ENCODE measurements at places on chromosomes 16 and 17.
A peak's percentile ranks its signal among the peaks of the same experiment; 100 is the strongest.

DNA sequence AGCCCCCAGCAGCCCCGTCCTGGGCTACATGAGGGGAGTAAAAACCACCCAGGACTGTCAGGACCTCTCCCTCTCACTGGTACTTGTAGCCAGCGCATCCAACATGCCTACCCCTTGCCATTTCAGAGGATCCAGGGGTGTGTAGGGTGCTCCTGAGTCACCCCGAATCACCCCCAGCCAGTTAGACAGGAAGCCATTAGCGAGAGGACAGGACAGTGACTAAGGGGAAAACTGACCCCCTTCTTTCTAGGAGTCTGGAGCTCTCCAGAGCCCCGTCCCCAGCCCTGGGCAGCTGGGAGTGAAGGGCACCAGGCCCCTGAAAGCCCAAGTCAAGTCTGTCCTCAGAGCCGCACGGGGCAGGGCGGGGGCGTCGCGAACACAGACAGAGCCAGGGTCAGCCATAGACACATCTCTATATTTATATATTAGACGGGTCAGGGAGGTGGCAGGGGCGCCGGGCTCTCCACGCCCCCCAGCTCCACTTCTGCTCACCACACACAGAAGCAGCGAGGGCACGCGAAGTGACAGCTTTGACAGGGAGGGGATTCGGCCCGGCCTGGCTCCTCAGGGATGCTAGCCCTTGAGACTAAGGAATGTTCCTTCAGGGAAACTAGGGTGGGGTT is 485 bp upstream of the GDPD3 start:
- DNase-seq: no peak

DNA sequence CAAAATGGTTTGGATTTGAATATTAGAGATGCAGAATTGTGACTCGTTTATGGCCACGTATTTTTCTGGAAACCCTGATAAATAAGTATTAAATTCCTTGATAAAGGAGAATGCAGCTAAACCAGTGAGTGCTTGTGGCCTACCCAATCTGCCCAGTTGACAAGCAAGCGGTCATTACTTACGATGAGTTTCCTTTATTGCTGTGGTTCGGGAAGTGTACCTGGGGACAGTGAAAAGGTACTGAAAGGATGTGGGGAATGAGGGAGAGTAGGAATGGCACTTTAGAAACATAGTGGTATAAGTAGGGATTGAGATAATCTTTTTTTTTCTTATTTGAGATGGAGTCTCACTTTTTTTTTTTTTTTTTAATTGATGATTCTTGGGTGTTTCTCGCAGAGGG is 33.8 kb downstream of the RBBP6 start:
- DNase-seq: no peak

DNA sequence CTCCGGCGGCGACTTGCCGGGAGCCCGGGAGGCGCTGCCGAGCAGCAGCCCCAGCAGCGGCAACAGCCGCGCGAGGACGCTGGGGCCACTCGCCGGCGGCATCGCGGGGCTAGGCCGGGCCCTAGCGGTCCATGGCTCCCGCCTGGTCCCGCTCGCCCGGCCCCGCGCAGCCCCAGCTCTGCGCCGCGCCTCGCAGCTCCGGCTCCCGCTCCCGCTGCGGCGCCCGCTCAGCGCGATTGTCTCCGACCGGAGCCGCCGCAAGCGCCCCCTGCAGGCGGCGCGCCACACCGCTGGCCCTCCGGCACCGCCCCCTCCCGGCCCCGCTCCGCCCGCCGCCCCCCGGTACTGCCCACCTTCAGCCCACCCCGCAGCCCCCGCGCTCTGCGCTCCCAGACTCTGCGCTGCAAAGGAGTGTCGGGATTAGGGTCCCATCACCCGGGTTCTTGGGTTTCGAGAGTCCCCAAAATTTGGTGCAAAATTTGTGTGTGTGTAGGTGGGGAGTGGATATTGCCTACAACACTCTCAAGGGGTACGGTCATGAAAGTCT is at the start of gene FAM171A2:
Gene FAM171A2 (minus strand): TSS at position 241 of the 547 bp plus-strand sequence. CDS start 139 bp downstream, at position 102.
- peak; percentile 71 for DNase-seq

DNA sequence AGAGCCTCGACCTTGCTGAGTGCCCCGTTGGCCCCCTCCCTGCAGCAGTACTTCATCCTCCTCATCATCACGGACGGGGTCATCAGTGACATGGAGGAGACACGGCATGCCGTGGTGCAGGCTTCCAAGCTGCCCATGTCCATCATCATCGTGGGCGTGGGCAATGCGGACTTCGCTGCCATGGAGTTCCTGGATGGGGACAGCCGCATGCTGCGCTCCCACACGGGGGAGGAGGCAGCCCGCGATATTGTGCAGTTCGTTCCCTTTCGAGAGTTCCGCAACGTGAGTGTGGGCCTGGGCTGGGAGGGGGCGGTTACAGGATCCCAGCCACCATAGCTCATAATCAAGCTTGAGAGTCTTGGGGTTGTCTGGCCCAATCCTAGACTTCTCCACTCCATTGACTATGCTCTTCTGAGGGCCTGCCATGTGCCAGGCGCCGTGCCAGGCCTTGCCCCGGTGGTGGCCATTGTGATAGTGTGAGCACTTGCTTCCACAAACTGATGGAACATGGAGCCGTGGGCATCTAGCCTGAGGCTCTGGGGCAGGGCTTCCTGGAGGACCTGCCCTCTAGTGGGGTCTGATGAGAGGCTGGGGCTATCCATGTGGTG is 39.7 kb downstream of the PSME3IP1 start:
- DNase-seq: no peak

DNA sequence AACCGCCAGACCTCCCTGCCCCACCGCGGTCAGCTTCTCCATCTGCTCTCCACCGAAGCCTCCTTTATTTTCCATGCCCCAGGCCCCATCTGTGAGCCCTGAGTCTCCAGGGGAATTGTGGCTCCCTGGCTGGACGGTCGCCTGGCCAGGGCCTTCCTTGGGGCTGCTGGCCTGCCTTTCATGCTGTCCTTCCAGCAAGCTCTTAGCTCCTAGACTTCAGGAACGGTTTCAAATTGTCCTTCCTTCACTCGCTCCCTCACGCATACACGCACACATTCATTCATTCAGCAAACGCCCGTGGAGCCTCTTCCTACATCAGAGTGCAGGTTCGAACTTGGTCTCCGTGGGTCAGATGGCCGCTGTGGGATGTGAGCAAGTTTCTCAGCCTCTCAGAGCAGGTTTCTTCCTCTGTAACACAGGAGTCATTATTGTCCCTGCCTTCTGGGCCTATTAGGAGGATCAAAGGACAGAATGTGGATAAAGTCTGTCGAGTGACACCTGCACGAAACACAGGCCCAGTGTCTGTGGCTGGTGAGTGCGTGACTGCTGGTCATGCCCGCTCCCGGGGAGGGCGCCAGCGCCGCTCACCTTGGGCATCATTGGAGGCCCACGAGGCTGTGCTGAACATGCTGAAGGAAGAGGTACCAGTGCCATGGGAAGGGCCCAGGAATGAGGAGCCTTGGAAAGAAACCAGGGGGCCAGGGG is 18.7 kb upstream of the GSE1 start:
- DNase-seq: no peak

DNA sequence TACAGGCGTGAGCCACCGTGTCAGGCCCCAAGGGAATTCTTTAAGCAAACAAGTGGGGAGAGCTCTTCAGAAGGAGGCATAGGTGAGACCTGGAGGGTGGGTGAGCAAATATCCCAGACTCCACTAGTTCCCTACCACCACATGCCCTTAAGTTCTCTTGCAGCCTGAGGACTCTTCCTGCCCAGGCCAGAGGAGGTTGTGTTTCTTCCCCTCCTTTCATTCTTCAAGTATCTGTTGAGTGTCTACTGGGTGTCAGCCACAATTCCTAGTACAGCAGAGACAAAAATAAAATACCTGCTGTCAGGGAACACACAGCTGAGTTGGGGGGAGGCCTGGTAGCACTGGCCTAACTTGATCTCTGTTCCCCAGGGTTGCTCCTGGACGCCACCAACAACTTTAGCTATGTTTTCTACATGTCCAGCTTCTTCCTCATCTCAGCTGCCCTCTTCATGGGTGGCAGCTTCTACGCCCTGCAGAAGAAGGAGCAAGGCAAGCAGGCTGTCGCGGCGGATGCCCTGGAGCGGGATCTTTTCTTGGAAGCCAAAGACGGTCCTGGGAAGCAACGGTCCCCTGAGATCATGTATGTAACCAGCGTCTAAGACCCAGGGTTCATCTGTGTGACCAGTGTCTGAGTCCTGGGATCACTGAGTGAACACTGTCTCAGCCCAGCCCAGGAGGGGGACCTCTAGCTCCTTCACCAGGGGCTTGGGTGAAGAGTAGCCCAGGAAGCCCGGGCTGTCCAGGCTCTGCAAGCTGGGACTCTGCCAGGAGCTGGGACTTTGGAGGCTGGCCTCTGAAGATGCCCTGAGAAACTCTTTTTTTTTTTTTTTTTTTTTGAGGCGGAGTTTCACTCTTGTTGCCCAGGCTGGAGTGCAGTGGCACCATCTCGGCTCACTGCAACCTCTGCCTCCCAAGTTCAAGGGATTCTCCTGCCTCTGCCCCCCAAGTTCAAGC is 5.9 kb upstream of the ARMC7 start:
- no peak for DNase-seq

GRCh38 chr17:65519462-65519861 is 42.0 kb downstream of the AXIN2 start:
- DNase-seq: no peak

DNA sequence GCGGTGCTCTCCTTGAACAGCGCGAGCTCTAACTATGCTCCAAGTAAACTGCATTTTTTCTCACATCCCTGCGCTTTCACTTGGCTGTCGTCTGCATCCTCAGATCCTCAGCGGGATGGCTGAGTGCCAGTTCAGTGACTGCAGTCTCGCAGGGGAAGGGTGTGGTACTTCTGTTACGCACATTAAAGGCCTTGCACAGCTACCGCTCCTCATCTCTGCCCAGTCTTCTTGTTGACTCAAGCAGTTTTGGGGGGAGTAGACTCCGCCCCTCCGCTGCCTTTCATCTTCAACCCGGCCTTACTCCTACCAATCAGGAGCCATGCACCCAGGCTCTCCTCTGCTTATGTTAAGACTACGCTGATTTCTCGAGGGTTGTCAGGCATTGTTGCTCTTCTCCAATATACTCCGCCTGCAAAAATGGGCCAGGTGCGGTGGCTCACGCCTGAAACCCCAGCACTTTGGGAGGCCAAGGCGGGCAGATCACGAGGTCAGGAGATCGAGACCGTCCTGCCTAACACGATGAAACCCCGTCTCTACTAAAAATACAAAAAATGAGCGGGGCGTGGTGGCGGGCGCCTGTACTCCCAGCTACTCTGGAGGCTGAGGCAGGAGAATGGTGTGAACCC is 10.0 kb downstream of the ATP5PD start:
- peak; percentile 59 for DNase-seq

GRCh38 chr16:67428146-67428731 is 2.7 kb upstream of the HSD11B2 start:
- peak; percentile 38 for DNase-seq

DNA sequence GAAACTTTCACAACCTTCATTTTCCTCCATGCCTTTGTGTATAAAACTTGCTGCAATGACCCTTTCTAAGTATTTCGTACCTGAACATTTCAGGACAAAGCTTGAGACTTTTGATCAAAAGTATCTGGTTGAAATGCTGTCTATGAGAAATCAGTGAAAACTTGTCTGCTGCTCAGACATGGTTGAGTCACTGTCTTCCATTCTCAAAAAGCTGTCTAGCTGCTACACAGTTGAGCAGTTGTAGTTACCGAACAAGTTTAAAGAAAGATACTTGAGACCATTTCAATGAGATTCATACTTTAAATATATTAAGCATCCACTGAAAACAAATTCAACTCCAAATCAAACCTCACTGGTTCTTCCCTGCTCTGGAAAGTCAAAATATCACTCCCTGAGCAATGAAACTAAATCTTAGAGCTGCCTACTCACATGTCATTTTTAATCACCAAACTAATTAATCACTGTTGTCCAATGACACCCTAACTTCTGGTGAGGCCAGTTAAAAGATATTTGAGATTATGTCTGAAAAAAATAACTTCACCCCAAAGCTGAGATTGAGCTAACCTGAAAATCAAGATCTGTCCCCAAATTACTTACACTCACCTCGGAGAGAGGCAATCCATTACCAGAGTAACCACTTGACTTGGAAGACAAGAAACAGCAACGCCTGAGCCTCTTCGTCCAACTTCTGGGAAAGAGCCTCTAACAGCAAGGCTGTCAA is 488 bp downstream of the TMEM100 start:
- no peak for DNase-seq

DNA sequence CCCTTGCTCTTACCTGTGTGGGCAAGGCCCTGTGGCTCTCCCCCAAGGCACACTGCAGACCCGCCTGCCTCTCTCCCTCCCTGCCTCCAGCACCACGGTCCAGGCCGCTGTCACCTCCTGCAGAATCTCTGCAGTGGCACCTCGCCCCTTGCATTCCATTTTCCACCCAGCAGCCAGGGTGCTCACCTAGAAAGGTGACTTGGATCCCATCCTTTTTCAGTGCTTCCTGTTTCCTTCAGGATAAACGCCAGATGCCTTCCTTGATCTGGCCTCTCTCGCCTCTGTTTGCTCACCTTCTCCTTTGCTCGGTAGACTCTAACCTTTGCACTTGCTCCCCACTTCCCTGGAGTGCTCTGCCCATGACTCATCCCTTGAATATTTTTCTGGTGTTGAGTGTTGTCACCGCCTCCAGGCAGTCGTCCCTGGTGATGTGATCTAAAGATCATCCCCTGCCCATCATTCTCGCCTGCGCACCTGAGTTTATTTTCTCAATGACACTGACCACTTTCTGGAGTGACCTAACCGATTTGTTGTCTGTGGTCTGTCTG is 79.2 kb upstream of the LGALS9 start:
- no peak for DNase-seq

DNA sequence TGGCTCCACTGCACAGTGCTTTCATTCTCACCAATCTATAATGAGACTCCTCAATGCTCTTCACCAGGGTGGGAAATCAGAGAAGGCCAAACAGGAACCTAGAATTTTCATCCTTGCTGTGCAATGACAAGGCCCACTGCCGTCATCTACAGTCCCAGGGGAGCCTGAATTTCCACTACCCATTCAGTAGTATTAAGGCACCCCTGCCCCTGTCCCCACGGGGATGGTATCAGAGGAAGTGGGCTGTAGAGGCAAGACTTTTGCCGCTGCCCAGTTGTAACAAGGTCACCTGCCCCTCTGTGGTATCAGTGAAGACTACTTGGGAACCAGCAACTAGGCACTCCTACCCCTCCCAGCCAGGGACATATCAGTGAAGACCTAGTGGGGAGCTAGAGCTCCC is 104.5 kb downstream of the C16orf78 start:
- DNase-seq: no peak

DNA sequence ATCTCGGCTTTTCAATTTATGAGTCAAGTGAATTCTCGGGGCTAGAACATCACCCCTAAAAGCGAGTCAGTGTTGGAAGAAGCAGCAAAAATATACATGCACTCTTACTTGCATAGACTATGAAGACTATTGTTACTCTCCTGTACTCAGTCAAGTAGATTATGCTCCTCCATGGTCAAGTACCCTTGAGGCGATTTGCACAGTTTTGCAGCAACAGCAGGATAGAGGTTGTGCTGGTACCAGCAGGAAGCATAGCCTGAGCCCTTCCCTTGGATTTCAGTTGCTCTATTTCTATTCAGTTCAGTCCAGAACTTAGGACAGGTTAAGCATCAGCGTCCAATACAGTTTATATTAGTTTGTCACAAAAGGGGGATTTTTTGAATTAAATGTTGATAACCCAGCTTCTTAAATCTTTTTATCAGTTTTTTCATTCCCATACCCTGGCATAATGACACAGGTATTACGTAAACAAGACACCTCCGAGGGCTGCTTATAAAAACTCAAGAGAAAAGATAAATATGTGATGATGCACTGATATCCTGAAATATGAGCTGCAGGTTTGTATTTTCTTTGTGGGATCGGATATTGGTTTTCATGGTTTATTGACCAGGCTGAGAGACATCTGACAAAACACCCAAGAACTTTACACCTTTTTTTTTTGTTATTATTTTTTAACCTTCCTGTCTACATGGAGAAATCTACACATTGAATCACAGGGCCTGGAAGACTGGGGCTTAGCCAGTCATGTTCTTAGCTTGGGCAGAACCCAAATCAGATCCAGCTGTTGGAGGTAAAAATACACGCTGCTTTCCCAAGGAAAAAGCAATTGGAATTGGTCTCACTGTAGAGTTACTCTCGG is 144.1 kb downstream of the PITPNC1 start:
- no peak for DNase-seq
